Thoracic aorta (tissue), 2 donors: ENCODE measurements at places on chromosomes 3 and 15. TPM values are rescaled to one million over a fixed set of nuclear protein-coding genes. Genes with fewer than 3 reads are reported as not detected.

DNA sequence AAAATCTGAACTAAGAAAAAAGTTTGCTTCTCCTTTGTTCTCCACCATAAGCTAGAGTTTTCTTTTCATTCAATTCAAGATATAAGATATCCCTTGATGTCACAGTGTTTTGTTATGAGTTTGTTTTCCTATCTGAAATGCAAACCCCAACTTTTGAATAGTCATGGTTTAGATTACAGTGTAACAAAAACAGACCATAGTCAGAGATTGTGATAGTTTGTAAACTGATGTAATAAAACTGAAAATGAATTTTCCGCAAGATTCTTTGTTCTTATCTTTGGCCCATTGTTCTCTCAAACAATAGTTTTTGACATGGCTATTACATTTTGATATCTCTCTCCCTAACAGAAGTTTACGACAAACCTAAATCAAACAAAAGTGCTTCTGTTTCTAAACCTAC lies 121.7 kb upstream of the GADL1 start:
- no peaks in the 10 kb centered on the region for H3K4me1 ChIP-seq
- H3K36me3 ChIP-seq = no peaks in the 10 kb centered on the region
- H3K4me3 ChIP-seq = no peak overlapping the region
- H3K27ac ChIP-seq = no peak overlapping the region
- H3K27me3 ChIP-seq = no peaks in the 10 kb centered on the region

DNA sequence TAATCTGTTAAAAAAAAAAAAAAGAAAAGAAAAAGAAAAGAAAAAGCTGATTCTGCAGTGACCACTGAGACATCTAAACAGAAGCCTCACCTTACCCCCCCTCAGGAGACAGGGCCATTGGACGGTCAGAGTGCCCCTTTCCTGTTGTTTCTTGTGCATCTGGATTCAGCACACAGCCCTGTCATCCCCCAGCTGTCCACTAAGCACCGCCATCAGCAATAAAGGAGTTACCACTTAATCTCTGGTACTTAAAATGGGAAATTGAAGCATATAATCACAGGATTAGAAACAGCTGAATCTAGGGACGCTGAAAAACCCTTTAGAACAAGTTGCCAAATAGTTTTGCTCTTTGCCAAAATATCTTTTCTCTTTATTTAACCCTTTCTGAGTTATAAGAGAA lies 62.5 kb downstream of the TRIM69 start:
- H3K27ac ChIP-seq = no peak overlapping the region
- H3K4me3 ChIP-seq = no peak overlapping the region
- H3K4me1 ChIP-seq = no peaks in the 10 kb centered on the region
- no peaks in the 10 kb centered on the region for H3K27me3 ChIP-seq

DNA sequence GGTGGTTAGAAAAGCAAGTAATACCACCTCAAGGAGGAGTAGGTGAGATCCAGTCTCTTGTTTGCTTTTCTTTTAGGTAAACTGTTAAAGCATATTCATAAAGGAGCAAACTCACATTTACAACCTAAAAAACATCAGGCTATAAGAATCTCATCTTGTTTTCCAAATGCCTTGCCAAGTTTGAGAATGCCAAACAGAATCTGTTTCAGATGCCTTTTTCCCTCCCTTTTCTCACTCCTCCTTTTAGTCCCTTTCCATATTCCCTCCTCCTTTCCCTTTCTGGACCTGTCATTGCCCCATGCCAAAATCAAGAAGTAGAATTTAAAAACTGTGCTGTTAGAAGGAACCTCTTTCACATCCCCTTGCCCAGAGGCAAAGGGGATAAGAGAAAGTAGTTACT lies 140.3 kb downstream of the ARPP21 start:
- DNase-seq = no peak
- no peak overlapping the region for H3K27ac ChIP-seq
- H3K36me3 ChIP-seq = no peaks in the 10 kb centered on the region
- no peaks in the 10 kb centered on the region for H3K4me1 ChIP-seq
- H3K27me3 ChIP-seq = no peaks in the 10 kb centered on the region

- H3K4me3 ChIP-seq = no peak overlapping the region
- DNase-seq = no peak
- H3K36me3 ChIP-seq = no peaks in the 10 kb centered on the region
- H3K4me1 ChIP-seq = no peaks in the 10 kb centered on the region
Observed at GRCh38 chr15:97525809-97526208, 434.7 kb upstream of the ARRDC4 start.

GRCh38 chr3:188262913-188263683 lies 109.1 kb downstream of the LPP start:
- H3K4me1 ChIP-seq = peaks cover 64% of the 10 kb centered on the region
- peak overlapping the region; percentile 96 for H3K27ac ChIP-seq
- DNase-seq = peak; percentile 62

- H3K4me3 ChIP-seq = no peak overlapping the region
- no peak for DNase-seq
- no peaks in the 10 kb centered on the region for H3K36me3 ChIP-seq
- H3K27me3 ChIP-seq = no peaks in the 10 kb centered on the region
- H3K27ac ChIP-seq = no peak overlapping the region
Observed at GRCh38 chr15:96076350-96076749, 254.2 kb upstream of the NR2F2 start.

Gene IL17RB
- total RNA-seq = 2.3 TPM

GRCh38 chr3:23004971-23005370 lies 198.2 kb upstream of the UBE2E2 start:
- no peaks in the 10 kb centered on the region for H3K4me1 ChIP-seq
- no peak for DNase-seq
- H3K27ac ChIP-seq = no peak overlapping the region
- no peaks in the 10 kb centered on the region for H3K36me3 ChIP-seq
- no peaks in the 10 kb centered on the region for H3K27me3 ChIP-seq
- no peak overlapping the region for H3K4me3 ChIP-seq

DNA sequence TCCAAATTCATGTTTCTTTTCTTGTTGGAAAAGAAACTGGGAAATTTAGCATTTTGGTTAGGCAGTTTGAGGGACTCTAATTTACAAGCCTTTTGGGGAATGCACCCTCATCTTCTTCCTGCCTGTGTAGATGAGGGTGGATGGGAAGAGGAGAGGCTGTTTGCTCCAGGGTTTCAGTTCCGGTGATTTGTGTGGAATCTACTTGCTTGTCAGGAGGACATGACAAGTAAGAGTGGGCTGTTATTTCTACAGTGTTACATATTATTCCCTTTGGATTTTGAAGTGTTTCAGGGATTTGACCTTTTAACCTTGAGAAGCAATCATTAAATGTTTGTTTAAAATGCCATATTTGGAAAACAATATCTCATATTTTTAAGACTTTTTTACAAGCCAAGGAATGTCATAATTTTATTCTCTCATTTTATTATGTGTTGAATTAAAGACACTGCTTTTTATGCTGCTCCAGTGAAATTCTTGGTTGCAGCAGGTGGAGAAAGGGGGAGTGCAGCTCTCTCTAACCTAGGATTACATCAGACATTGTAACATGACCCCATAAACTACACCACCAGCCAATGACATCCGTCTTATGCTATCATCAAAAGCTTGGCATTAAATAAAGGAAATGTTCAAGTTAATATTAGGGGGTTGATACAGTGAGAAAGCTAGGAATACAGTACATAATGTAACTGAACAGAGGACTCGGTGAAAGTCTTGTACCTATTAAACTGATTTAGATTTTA lies 30.2 kb downstream of the PLAAT1 start:
- H3K27ac ChIP-seq = no peak overlapping the region
- H3K4me3 ChIP-seq = no peak overlapping the region
- no peaks in the 10 kb centered on the region for H3K27me3 ChIP-seq
- no peak for DNase-seq

GRCh38 chr15:33946152-33946551 lies 22.1 kb upstream of the CHRM5 start:
- H3K4me3 ChIP-seq = no peak overlapping the region
- no peak overlapping the region for H3K27ac ChIP-seq
- no peaks in the 10 kb centered on the region for H3K36me3 ChIP-seq
- no peaks in the 10 kb centered on the region for H3K27me3 ChIP-seq
